ENCODE measurements at places on chromosomes 3 and 15.

DNA sequence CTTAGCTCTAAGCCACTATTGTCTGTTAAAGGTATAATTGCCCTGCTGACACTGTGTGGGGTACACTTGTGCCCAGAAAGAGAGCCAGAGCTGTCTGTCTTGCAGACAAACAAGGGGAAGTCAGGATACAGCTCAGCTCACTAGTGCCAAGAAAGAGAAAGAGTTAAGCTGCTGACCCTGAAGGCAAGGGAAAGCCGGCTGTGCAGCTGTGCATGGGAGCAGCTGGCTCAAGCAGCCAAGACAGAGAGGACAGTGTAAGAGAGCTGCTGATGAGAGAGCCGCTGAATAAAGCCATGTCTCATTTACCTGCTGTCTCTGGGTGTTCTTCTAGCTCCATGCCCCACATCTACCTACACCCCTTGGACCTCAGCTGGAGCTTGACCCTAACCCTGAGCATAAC lies 428.1 kb upstream of the NAALADL2 start:
- DNase-seq: no peak

- DNase-seq: no peak
Observed at GRCh38 chr3:164360078-164360578, 718.2 kb downstream of the SI start.

GRCh38 chr3:23720885-23721284 lies 84.9 kb upstream of the UBE2E1 start:
- no peak for DNase-seq

GRCh38 chr3:94336046-94336753 lies 273.3 kb downstream of the NSUN3 start:
- no peak for DNase-seq

GRCh38 chr3:150385296-150386242 lies 22.5 kb upstream of the TSC22D2 start:
- no peak for DNase-seq

DNA sequence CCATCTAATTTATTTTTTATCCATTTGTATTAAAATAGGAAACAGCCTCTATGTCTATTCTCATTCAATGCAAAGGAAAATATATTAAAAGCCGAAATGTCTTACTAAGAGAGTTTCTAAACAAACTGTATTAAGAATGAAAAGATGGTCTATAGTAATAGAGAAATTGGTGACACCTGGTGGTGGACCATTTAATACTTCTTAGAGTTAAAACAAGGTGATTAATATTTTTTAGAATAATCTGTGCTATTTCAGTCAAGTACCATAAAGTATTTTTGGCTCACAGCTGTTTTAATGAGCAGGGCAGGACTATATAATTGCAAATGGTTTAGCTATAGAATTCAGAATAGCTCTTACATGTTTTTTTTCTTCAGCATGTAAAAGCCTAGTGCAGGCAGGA lies 55.7 kb downstream of the SYNPR start:
- no peak for DNase-seq

- no peak for DNase-seq
Observed at GRCh38 chr15:74365598-74366445, 1.6 kb downstream of the CYP11A1 start.

DNA sequence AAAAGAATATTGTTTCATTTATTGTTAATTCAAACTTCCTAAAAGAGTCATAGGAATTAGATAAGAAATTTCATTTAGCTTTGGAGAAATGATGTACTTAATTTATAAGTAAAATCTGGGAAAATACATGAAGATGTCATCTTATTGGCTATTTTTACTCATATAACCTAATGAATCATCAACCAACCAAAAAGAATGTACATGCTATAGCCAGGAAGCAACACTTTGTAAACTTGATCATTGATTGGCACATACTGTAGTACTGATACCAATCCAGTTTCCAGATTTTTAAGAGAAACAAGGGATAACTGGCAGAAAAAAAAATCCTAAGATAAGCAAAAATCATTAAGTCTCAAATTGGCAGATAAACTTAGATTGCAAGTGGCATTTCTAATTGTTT lies 207.9 kb upstream of the CDIN1 start:
- DNase-seq: no peak

DNA sequence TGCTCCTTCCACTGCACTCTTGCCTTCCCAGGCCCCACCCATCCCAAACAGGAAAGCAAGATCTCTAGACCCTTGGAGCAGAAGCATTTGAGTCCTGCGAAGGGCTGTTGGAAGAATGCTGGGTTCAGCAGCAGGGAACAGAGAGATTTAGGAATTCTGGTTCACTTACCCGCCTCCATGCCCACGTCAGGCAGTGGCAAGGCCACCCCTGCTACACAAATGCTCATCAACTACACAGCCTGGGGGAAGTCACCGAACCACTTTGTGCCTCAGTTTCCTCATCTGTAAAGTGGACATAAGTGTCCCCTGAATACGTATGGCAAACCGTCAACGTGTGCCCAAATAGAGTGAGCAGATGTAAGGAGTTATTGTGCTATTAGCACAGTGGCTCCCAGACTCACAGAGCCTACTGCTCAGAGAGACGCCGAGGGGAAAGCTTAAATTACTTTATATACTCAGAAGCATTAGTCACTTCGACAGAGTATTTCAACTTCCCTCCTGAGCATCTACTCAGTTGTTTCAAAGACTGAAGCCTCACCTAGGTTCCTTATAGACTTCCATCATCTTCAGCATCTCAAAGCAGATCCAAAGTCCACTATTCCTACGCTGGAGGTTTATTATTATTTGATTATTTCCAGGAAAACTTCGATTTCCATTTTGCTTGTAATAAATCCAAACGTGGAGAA lies 905 bp downstream of the HOMER2 start:
- DNase-seq: no peak

Data from Caco-2 (cell line).